ENCODE measurements at places on chromosomes 5 and 9.

- peak; percentile 69 for DNase-seq
These were observed 12.4 kb upstream of the CXXC5 start for GRCh38 chr5:139635606-139636206.

- DNase-seq: no peak
These were observed 98.6 kb downstream of the AOPEP start for GRCh38 chr9:94824913-94825610.

DNA sequence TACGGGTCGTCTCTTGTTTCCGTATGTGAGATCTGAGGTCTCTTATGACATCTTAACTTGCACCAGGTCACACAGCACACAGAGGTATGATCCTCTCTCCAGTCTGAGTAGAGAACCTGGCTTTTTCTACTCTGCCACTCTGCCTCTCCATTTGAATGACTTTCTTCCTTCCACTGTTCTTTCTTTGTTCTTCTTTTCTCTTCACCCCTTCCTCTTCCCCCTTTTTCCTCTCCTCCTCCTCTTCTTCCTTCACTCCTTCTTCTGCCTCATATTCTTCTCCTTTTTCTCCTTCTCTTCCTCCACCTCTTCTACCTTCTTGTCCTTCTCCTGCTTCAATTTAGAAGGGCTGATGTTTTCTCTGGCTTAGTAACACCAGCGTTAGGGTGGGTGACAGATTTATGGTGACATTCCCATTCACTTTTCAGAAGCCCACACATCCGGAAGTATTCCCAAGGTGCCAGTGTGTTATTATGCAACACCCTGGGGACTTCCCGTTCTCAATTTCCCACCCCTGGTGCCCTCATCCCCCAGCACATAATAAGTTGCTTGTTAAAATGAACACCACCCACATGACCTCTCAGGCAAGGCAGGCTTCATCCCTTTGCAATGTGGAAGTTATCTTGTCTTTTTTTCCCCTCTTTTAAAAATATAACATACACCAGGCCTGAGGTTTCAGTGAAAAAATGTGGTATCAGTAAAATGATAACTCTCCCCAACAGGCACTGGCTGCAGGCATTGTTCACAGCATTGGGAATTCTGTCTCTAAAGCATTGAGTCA, 122.0 kb downstream of the PAPPA start:
- peak; percentile 26 for DNase-seq

- no peak for DNase-seq
These were observed 538.7 kb downstream of the PDE4D start for GRCh38 chr5:59354811-59355210.

GRCh38 chr5:66538531-66538930, 57.7 kb upstream of the MAST4 start:
- DNase-seq: no peak

DNA sequence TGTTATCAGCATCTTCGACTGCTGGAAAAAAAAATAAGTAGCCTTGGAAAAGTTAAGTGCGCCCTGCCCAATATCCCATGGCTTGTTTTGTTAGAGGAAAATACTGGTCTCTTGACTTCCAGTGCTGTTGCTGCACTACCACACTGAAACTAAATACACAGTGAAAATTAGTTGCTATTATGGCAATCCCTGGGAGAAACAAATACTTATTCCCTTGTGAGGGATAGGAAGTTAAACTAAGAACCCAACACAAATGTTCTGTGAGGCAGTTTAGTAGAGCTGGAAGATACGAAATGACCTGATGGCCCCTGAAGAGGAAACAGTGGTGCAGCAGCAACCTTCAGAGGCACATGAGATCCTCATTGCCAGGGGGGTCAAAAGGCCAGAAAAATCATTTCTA, 164.0 kb downstream of the ARL15 start:
- DNase-seq: no peak

DNA sequence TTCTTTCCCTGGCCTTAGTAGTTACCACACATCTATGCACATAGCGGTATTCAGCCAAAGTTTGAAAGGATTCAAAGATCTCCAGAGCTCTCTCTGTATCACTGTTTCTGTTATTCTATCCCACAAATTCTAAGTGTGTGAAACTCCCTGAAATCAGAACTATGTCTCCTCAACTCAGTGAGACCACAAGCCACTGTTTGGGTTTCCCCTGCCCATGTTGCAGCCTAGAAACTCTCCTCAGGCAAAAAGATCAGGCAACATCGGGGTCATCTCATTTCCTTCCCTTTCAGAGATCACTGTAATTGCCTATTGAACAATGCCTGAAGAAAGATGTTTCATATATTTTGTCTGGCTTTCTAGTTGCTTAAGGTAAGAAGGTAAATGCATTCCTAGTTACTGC, 135.6 kb downstream of the TMC1 start:
- DNase-seq: no peak

DNA sequence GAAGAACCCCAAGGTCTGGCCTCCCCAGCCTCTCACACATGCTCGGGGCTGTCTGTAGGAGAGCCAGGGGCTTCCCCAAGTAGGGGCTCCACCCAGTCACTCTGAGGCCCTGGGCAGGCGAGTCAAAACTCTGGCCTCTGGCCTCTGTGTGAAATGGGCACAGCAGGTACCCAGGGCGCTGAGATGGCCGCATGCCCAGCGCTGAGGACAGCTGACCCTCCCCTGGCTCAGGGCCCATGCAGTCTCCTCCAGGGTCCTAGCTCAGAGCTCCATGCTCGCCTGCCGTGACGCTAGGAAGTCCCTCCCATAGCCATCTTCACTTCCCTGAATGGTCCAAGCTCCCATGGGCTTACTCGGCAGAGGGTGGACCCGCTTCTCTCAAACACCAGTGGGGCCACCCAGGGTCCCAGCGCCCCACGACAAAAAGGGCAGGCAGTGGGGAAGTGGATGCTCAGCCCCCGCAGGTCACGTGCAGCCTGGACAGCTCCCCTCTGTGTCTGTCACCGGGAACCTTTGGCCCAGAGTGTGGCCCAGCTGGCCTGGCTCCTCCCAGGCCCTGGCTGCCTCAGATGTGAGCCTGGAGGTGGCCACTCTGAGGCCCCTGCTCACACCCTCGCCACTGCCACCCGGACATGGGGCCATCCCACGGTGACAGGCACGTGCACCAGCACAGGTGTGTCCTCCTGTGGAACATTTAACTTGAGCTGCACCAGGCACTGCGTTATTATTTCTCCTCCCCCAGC, 12.2 kb upstream of the VAV2 start:
- no peak for DNase-seq

GRCh38 chr5:14351086-14351661, 208.0 kb downstream of the TRIO start:
- DNase-seq: no peak

DNA sequence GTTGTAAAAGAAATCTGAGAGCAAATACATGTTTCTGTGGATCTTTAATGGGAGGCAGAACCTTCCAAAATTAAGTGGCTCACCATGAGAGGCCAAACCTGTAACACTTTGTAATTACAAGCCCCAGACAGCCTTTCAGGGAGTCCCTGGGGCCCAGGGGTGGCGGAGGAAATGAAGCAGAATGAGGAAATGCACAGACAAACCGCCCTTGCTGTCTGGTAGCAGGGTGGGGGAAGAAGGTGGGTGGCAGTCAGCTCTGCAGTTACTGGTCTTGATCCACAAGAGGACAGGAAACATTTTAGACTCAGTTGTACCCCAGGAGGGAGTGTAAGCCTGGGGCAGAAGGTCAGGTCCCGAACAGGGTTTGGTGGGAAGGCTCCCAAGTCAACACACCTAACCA, 6.5 kb downstream of the ARL14EPL start:
- DNase-seq: no peak

GRCh38 chr9:110835859-110836271, 167.3 kb downstream of the MUSK start:
- no peak for DNase-seq

GRCh38 chr5:127870914-127871313, 167.7 kb downstream of the CCDC192 start:
- no peak for DNase-seq

GRCh38 chr5:16467363-16468219, 2.0 kb upstream of the ZNF622 start:
- DNase-seq: peak; percentile 17

GRCh38 chr5:157217289-157218024, 36.8 kb downstream of the ITK start:
- DNase-seq: no peak

GRCh38 chr5:57531333-57531732, 48.7 kb upstream of the ACTBL2 start:
- DNase-seq: no peak

DNA sequence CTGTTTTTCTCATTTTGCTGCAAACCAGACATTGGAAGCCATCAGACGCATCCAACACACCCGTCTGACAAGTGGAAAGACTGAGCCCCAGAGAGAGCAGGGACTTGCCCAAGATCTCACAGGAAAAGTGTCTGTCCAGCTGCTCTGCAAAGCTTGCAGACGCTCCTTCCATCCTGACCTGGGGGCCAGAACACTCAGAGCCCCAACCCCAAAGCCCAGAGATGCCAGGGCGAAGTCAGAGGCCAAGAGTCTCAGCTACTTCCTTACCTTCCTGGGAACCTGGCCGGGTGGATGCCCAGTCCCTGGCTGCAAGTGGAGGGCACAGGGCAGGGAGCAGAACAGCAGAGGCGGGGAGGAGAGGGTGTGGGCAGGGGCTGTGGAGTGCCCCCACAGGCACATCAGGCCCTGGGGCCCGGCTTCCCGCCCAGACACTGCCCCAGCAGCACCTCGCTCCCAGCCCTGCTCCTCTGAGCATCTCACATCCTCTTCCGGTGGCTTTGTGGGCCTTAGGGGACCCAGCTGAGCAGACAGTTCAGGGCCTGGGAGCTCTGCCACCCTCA, 9.7 kb upstream of the RALGDS start:
- no peak for DNase-seq

DNA sequence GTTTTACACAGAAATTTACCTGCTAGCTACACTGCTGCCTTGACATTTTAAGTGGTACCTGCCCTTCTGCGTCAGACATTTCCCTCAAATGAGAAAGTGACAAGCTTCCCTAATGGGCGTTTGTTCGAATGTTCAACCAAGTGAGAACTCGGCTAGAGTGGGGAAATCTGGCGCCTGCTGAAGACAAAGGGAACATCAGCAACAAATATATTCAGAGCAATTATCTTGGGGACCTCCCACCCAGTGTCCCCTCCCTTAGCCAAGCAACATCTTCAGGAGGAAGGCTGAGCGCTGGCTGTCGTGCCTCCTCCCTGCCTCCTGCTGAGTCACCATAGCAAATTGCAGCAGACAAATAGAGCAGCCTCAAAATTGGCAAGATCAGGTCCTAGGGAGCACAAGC, 57.1 kb downstream of the MFAP3 start:
- no peak for DNase-seq

GRCh38 chr9:109272045-109272444, 48.8 kb downstream of the EPB41L4B start:
- no peak for DNase-seq

- DNase-seq: peak; percentile 49
These were observed 485.8 kb downstream of the SEMA5A start for GRCh38 chr5:9059920-9060691.

- no peak for DNase-seq
These were observed 145.3 kb upstream of the SMARCA2 start for GRCh38 chr9:1869843-1870242.

GRCh38 chr5:59241119-59241518, 652.4 kb downstream of the PDE4D start:
- no peak for DNase-seq

- no peak for DNase-seq
These were observed 146.0 kb downstream of the ADCY2 start for GRCh38 chr5:7541898-7542297.

DNA sequence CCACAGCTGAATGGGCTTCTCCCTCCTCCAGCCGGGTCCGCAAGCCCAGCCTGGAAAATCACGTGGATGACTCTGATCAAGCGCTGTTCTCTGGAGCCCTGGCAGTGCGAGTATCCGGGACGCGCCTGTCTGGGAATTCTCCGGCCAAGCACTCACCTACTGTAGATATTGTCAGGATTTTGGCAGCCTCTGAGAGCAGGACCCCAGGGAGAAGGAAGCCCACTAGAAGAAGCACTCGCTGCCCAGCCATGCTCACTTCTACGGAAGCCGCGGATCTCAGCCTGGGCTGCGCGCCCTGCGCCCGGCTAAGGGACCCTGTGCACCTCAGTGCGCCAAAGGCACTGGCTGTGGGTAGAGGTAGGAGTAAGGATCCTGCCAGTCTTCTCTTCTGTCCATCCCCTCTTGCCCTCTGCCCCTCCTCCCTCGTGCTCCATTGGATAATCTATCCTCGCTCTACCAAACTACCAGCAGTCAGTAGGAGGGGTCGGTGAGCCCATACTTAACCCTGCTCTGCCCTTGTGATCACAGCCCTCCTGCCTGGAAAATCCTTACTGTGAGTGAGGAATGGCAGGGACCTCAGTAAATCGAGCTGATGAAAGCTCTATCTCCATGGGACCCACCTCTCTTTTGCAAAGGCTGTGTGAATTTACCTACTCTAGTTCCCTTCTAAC, at the start of gene UGT3A2:
UGT3A2 (minus strand) TSS at position 343 of the 671 bp plus-strand sequence; CDS start at position 250, 93 bp downstream.
- no peak for DNase-seq

DNA sequence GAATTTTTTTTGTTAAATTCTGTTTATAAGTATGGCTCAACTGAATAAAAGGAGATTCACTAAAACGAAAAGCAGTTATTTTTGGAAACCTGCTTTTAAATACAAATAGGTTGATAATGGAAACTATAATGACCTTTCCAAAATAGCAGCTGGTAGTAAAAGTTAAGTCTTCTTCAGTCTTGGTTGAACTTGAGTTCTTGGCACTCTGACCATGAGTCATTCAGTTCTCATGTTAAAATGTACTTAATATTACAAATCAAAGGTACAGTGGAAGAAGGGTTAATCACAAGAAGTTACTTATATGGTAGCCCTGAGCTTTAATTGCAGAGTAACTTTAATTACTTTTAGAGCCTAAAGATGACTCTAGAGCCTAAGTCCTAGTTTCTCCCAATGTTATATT, 62.1 kb downstream of the KLF9 start:
- peak; percentile 3 for DNase-seq

DNA sequence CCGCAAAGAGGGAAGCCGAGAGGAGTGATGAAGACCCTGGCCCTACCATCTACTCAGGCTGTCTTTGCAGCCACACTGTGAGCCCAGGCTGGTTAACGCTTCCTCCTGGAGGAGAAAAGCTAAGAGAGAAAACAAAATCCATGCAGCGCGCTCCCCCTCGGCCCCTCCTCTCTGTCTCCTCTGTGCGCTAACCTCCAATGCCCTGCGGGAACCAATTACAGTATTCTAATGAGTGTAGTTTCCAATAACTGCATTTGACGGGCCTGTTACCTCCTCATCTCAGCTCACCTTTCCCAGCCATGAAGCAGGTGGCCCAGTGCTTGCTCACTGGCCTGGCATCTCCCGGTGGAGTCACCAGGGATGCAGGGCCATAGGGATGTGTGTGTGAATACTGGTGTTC, 565.5 kb downstream of the EBF1 start:
- no peak for DNase-seq

- no peak for DNase-seq
These were observed 6.1 kb upstream of the PHF19 start for GRCh38 chr9:120882935-120883607.

DNA sequence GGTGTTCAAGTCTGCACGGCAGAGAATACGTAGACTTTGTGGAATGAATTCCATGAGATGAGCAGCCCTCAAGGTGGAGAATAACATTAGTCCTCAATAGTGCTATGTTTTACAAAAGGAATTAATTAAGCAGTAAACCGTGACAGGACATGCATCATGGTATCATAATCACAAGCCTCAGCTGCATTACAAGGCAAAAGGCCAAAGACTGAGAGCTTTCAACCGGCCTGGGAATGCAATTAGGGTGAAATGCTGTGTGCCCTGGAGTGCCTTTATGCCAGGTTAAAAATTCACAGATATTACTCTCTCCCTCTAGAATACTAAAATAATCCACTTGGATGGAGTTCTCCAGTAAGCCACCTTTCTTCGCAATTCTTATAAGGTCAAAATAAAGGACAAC, 270.6 kb downstream of the MLLT3 start:
- no peak for DNase-seq

- no peak for DNase-seq
These were observed 36.5 kb downstream of the ZCCHC7 start for GRCh38 chr9:37156781-37157356.

- no peak for DNase-seq
These were observed 200.6 kb upstream of the IRX1 start for GRCh38 chr5:3394891-3395599.
